ENCODE measurements at places on chromosomes 11 and 22. TPM values are rescaled to one million over a fixed set of nuclear protein-coding genes. Genes with fewer than 3 reads are reported as not detected.

The CDC42EP2 gene
- 5.3 TPM for total RNA-seq

The APOL1 gene
- 12.1 TPM for total RNA-seq

The KCNK4 gene
- total RNA-seq = not detected

The TTLL8 gene
- total RNA-seq = not detected

The MYRF gene
- total RNA-seq = 1.4 TPM

The SLC25A18 gene
- total RNA-seq = not detected

The GGTLC2 gene
- not detected for total RNA-seq

The PATE2 gene
- not detected for total RNA-seq

Data from A172 (cell line).